NCI-H2081 treated with DMSO at 0.1 percent for 48 hours (cell line): ENCODE measurements at places on chromosomes 5 and 9.

DNA sequence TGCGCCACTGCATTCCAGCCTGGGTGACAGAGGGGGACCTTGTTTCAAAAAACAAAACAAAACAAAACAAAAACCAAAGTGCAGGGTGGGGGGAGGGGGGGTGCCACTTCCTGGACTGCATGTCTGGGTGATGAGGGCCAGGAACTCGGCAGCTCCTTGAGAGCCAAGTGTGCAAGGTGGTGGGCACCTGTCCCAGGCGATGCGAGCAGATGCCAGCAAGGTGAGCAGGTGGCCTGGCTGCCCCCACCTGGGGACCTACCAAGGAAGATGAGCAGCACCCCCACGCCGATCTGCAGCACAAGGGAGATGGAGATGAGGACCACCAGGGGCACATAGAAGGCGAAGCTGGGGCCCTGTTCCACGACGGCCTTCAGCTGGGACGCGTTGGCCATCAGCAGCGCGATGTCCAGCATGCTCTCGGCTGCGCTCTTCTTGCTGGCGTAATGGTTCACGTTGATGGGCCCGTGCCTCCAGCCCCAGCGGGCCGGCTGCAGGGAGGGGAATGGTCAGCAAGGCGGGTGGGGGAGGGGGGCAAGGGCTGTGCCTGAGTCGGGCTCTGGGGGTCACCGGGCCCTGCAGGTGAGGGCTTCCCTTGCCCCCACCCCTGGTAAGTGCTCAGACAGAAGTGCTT lies 7.8 kb downstream of the NINJ1 start:
- DNase-seq, result no peak

GRCh38 chr5:15835514-15835913 lies 335.5 kb downstream of the FBXL7 start:
- no peak for DNase-seq

DNA sequence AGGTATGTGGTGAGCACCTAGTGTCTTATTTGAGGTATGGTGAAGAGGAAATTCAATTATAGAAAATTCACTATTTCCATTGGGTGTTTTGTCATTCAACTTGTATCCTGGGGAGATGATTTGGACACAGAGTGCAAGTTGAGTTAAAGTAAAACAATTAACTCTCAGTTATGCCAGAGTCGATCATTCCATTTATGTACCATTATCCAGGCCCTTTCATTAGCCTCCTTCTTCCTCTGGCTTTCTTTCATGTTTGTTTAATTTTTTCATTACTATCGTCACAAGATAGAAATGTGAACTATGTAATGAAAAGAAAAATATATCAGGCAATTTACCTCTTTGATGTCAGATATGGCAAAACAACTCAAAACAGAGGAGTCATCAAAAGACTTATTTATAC lies 1347.2 kb upstream of the NUDT12 start:
- DNase-seq, result no peak

GRCh38 chr5:140205952-140206351 lies 31.0 kb downstream of the CYSTM1 start:
- no peak for DNase-seq
